Stimulated activated CD4-positive, alpha-beta T cell treated with anti-CD3 and anti-CD28 coated beads, TNF-alpha, amount 100 ng/mL, for 24 hours (primary cell): ENCODE measurements at places on chromosomes 12 and 14.

GRCh38 chr12:19055589-19055988 is 73.9 kb upstream of the PLEKHA5 start:
- no peak for DNase-seq

DNA sequence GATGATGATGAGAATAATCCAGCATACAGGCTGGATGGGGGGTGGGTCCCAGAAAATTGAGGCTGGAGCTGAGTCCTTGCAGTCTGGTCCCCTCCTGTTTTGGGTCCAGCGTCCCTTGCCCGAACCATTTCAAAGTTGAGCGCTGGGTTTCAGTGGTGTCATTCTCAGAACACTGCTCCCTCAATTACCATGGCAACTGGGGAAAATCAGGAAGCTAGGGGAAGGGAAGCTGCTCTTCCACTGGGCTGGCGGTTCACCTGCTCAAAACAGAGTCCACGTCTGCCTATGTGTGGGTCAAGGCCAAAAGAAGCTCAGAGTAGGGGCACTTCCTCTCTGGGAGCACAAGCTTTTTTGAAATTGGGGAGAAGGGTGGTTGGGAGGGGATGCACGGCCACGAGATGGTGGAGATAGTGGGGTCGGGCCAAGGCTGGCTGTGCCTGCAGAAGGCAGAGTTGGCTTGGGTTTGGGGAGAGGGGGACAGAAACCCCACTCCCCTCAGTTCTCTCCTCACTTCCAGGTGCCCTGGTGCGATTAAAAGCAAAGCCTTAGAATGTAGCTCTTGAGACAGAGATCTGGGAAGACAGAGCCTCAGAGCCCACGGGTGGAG is 1.7 kb upstream of the NOS1 start:
- DNase-seq = no peak

DNA sequence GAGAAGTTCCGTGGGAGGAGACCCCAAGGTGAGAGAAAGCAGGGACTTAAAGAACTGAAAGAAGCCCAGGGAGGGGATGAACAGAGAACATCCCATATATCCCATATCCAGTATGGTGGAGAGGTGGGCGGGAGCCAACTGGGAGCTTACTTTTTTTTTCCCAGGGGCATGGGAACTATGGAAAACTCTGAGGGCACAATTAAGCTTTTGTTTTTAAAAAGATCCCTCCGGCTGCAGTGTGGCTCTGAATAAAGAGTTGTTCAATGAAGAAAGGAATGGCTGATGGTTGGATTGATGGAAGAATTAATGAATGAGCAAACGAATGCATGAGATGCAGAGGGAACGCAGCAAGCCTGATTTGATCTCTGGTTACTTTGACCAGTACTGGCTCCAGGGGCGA is 12.6 kb downstream of the NTF3 start:
- DNase-seq = no peak

GRCh38 chr12:124664395-124665111 is 97.1 kb upstream of the NCOR2 start:
- DNase-seq = no peak

- DNase-seq = no peak
Measured at GRCh38 chr12:20320552-20320951, 47.8 kb upstream of the PDE3A start.

GRCh38 chr12:97938031-97938430 is 475.4 kb downstream of the RMST start:
- no peak for DNase-seq

DNA sequence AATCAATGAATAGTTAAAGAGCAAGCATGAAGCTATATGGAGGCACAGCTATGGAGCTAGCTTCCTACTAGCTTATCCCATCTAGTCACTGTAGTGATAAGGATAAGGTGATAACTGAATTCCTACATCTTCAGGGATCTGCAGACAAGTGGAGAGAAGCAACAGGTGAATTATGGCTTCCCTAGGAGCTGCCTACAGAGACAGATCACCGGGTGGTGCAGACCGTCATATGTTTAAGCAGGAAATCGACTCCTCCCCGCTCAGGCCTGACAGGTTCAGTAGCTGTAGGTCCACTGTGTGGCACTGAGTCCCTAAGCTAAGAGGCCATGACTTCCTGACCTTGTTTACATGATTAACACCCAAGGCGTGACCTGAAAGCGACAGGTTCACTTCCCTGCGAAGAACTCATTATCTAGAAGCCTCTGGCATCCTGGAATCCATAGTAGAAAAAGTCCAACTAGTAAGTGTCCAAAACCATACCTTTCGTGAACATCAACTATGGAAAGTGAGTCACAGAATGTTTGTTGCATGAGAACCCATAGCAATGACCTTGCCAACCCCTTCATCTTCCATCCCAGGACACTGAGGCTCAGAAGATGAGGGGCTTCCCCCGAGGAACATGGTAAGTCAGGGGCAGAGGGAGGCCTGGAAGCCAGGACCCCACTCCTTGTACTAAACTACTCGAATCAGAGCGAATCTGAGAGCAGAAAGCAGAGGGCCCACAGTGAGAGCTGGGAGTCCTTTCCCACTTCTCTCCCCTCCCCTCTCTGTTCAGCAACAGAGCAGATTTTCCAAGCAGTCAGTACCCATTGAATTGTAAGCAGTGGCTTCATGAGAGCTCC is 75.4 kb upstream of the CCND2 start:
- no peak for DNase-seq

GRCh38 chr12:86256163-86256562 is at the start of gene MGAT4C:
Gene MGAT4C, minus strand, starts transcription at chr12:86256391.
- no peak for DNase-seq

- DNase-seq = no peak
Measured at GRCh38 chr14:71267691-71268090, 360.4 kb downstream of the PCNX1 start.

DNA sequence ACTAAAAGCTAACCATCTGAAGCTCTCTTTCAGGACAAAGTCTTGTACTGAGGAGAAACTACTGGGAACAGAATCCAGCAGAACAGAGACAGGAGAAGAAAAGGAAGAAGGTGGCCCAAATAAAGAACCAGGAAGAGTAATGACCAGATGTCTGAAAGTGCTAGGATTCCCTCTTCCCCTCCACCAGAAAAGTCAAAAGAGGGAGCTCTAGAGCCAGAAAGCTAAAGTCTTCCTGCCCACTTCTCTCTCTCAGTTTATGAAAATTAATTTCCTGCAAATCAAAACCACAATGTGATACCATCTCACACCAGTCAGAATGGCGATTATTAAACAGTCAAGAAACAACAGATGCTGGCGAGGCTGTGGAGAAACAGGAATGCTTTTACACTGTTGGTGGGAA is 47.2 kb downstream of the SPPL3 start:
- DNase-seq = no peak

DNA sequence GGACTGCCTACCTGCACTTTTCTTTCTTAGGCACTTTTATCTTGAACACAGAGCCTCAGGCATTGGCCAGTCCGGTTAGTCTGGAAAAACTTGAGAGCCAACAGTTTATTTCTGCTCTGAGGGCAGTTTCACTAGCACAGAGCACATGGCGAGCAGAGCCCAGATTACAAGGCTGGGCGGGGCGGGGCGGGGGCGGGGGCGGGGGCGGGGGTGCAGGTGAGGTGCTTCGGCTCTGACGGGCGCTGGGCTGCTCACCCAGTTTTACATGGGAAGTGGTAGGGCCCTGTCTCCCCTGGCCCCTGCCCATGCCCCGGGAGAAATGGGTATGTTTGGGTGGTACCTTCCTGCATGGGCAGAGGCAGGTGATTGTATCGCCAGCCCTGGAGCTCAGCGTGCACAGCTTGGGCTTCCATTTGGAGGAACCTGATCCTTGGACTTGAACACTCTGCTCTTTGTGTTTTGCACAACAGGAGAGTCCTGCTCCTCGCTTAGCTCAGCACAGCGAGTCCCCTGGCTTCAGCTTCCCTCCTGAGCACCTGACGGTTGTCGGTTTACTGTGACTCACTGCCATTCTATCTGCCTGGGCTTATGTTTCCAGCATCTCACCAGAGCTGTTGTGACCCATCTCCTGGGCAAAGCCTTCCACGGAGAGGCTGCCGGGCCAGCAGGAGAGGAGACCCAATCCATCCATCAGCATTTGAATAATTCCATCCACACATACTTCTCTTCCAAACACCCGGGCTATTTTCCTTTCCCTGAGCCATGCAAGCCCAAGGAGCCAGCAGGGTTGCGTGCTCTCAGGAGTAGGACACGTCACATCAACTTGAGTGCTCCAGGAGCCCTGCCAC is 108.5 kb downstream of the ARF6 start:
- DNase-seq = peak; percentile 59

DNA sequence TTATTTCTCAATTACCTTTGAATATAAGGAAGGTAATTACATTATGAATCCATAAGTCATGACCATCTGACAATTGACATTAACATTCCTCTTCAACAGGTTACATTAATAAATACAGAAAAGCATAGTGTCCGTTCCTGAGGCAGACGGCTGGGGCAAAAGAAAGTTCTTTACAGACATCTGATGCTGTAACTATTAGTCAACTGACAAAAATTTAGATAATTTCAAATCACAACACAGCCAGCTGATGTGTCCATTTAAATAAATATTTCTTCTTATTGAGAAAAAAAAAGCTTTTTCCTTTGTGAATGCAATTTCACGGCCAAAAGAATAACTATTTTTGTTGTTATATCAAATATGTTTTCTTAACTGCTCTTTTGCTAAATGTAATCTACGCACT is 9.2 kb upstream of the PYROXD1 start:
- DNase-seq = no peak

GRCh38 chr12:17470460-17470859 is 619.5 kb downstream of the RERGL start:
- DNase-seq = no peak

DNA sequence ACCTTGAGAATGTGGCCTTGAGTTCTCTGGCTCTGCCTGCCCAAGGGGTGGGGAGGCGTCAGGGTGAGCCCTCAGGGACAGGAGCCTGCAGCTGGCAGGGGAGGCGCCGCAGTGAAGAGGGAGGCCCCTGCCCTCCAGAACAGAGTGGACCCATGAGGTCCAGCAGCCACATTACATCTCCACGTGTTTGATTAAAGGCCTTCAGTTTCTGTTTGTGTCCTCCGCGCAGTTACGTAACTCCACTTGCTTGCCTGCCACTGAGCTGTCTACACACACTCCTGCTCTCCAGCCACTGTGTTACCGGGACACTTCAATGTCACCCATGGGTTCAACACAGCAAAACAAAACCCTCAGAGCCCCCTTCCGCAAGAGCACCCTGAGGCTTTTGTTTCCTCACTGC is 70.4 kb downstream of the CHGA start:
- DNase-seq = no peak

DNA sequence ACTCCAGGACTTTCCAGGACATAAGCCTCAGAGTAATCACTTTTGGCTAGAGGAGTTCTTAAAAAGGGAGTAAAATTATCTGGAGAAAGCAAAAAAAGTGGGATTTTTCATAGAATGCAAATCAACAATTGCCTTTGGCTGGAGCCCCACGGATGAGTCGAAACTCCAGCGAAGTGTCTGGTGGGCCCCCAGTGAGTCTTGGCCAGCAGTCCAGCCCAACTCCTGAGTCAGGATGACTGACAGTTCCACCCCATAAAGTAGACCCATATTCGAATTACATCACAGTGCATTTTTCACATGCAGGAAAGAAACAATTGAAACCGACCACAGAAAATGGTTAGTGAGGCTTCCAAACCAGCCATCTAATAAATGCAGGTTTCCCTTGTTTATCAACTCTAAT is 265.7 kb downstream of the BCL11B start:
- DNase-seq = no peak

- DNase-seq = no peak
Measured at GRCh38 chr12:64265839-64266238, 43.7 kb upstream of the KICS2 start.

DNA sequence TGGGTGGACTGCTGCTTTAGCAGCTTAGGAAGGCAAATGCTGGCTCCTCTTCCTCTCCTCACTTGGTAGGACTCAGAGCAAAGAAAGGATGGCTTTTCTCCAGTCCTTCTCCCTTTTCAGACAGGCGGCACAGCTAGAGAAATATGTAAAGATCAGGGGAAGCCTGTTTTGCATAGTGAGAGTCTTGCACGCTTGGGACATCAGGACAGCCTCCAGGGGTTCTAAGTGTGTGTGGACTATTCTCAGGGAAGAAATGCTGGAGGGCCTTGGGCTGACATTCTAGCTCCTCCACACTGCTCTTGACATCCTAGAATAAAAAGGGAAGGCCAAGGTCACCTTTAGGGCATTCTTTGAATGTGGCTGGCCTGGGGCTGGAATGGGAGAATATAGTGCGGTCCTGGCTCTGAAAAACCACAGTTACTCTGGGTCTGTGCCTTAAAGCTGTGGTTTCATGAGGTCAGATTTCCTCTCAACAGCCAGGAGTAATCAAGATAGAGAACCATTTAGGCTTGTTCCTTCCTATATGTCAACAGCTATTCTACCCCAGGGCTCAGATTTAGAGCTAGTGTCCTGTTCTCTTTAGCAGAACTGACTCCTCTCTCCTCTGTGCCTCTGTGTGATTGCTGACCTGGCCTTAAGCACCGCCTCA is 24.3 kb downstream of the CMA1 start:
- no peak for DNase-seq
